ENCODE measurements at places on chromosomes 3 and 15.
A peak's percentile ranks its signal among the peaks of the same experiment; 100 is the strongest.

GRCh38 chr15:62498712-62499111 is 333.6 kb upstream of the C2CD4B start:
- DNase-seq = peak; percentile 66

- DNase-seq = no peak
These were observed 17.4 kb downstream of the PLXNB1 start for GRCh38 chr3:48412375-48413001.

GRCh38 chr3:120850381-120851295 is 57.4 kb upstream of the STXBP5L start:
- DNase-seq = peak; percentile 60

- no peak for DNase-seq
These were observed 107.1 kb downstream of the OXSM start for GRCh38 chr3:25897019-25897418.

DNA sequence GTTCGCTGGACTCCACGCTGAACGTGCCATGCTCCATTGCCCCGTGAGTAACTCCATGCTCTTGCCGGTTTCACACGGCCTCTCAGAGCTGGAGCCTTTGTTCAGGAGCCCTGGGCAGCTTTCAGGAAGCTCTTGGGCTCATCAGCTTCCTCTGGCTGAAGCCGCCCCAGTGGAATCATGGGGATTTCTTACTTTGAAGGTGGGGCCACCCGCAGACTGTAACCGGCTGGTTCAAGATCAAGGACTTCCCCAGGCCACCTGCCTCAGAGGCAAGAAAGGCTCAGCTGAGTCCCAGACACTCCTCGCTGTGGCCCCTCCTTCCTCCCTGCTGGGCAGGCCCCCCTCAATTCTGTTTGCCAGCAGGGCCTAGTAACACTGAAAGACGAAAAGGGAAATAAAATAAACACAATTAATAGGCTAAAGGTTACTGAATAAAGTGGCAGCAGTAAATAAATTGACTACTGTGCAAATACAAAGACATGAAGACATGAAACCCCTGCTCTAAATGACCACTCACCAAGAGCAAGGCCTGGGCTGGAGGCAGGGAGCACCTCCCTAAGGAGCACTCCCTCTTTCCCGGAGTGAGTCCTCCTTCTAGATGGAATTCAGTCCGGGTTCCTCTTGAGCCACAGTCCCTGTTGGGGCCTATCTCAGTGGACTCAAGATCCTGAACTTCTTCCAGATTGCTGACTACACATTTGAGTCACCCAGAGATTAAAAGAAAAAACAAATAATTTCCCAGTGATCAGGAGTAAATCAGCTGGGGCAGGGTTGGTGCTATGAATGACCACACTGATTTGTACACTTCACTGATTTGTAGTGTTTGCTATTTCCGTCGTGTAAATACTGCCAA is 51.0 kb downstream of the ZDHHC19 start:
- peak; percentile 91 for DNase-seq

DNA sequence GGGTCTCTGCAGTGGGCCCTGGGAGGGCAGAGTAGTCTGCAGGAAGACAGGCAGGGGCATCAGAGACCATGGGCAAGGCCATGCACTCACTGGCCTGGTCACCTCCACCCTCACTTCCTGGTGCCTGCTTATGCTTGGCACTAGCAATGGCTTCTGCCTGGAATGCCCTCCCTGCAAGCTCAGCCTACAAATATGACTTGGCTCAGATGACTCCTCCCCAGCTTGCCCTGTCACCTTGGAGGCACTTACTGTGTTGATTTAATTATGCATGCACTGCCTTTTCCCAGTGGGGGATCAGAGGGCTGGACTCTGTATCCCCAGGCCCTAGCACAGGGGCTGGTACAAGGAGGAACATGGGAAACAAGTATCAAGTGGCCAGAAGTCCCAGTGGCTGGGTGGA is 7.8 kb downstream of the C3orf18 start:
- DNase-seq = no peak

DNA sequence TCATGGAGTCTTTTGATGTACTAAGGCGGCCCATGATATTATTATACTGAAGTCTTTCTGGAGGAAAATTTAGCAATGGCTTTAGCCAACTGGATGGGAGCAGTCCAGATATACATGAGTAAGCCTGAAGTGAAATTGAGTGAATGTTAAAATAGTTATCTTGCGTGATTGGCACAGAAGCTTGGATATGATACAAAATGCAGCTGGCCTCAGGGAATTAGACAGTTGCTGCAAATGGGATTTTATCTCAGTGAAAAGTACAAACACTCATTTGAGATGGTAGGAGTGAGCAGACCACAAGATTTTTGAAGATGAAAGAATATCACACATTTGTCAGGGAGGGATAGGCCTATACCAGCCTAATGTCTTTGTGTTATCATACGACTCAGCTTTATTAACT is 8.9 kb downstream of the LMOD3 start:
- DNase-seq = peak; percentile 68

GRCh38 chr3:4837374-4837930 is 141.8 kb upstream of the BHLHE40 start:
- no peak for DNase-seq

DNA sequence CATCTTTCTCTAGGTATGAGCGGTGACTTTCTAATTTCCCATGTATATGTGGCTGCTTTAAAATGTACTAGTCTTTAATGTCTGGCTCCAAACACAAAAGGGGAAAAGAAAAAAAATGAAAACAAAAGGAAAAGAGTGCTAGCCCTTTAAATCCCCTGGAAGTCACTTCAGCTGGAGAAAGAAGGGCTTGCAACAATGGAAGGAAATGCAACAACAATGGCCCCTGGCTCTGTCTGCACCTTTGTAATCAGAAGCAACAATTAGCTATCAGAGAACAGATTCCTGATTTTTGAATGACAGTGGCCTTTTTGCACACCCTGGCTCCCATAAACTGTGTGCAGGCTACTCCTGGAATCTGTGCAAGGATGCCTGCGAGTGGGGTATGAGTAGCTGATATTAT is 591.2 kb downstream of the FHIT start:
- DNase-seq = no peak

- no peak for DNase-seq
These were observed 378.7 kb downstream of the ZNF385D start for GRCh38 chr3:21372316-21372715.

DNA sequence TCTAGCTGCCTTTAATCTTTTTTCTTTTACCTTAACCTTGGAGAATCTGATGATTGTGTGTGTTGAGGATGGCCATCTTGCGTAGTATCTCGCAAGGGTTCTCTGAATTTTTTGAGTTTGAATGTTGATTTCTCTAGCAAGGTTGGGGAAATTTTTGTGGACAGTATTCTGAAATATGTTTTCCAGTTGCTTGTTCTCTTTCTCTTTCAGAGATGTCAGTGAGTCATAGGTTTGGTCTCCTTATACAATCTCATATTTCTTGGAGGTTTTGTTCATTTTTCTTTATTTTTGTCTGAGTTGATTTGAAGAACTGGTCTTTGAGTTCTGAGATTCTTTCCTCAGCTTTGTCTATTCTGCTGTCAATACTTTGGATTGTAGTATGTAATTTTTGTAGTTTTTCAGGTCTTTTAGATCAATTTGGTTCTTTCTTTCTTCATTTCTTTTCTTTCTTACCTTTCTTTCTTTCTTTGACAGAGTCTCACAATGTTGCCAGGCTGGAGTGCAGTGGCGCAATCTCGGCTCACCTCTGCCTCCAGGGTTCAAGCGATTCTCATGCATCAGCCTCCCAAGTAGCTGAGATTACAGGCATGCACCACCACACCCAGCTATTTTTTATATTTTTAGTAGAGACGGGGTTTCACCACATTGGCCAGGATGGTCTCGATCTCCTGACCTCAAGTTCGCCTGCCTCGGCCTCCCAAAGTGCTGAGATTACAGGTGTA is 366.4 kb upstream of the RASGRP1 start:
- peak; percentile 51 for DNase-seq

GRCh38 chr15:31080591-31081014 is 20.9 kb downstream of the TRPM1 start:
- peak; percentile 48 for DNase-seq

GRCh38 chr3:5292512-5292911 is 105.0 kb downstream of the EDEM1 start:
- no peak for DNase-seq

GRCh38 chr3:67863869-67864268 is 209.5 kb upstream of the SUCLG2 start:
- peak; percentile 2 for DNase-seq

DNA sequence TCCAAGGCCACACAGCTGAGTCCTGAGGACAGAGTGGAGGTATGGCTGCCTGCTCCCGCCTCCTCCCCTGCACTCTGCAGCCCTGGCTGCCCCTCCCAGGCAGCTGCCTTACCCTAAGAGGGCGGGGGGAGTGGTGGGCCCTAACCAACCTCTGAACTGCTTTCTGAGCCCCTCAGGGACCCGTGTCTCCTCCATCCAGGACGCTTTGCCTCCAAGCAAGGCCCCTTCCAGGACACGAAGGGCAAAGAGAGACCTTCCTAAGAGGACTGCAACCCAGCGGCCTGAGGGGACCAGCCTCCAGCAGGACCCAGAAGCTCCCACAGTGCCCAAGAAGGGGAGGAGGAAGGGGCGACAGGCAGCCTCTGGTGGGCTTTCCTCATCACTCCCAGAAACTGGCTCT is 7.6 kb downstream of the NEIL1 start:
- DNase-seq = no peak

DNA sequence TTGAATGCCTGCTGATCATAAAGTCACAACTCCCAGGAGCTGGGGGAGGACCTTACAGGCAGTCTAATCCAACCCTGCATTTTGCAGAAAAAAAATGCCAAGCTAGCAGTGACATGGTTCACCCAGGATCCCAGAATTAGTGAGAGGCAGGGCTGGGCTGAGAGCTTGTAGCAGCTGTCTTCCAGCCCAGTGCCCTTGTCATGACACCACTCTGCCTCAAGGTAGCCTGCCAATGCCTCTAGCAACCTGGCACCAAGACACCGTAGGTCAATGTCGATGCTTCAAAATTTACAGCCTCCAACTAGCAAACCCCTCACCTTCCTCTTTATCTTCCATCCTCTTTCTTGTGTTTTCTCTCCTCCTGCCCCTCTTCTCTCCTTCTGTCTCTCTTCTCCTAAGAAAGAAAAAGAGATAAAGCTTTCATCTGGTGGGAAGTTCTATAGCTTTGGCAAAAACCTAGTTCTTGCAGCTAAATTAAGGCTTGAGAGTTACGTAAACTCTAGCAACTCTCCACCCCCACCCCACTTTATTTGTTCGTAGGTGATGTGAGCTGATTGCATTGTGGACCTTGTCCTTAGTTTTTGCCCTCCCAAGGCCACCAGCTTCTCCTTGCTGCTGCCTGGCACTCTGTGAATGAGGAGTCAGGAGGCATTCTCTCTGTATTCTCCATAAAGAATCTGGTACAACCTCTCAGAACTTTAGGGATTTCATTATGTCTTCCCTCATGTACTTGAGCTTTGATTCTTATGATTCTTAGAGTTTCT is 18.3 kb upstream of the BFSP2 start:
- no peak for DNase-seq

- peak; percentile 9 for DNase-seq
These were observed 28.1 kb upstream of the INSYN1 start for GRCh38 chr15:73781038-73781925.

Data from fibroblast of lung (primary cell).